Activated T-cell treated with anti-CD3 and anti-CD28 coated beads, Interleukin-2, amount 50 U/mL, for 48 hours (primary cell): ENCODE measurements at places on chromosomes 6 and 20.

DNA sequence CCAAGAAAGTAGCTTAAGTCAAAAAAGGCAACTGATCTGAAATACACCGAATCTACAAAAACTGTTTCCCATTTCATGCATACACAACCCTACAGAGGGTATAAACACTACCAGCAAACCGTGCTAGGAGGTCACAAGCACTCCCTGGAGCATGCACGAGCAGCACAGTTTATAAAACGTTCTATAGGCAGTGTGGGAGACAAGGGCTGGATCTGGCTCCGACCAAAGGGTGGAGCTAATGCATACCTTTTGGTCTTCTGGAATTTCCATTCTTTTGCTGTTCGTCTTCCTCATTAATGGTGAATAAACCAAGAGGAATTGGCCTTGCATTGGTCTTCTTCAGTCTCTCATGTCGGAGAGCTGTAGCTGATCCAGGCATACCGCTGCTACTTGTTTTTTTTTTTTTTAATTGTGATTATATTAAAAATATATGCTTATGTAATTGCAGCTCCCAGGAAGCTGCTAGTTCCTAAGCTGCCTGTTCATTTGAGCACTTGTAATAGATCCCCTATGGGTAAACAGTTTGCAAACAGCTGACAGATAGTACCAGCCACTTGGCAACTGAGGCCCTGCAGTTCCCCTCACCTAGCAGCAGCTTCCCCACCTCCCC lies 24.5 kb downstream of the MAP7 start:
- DNase-seq, result no peak

DNA sequence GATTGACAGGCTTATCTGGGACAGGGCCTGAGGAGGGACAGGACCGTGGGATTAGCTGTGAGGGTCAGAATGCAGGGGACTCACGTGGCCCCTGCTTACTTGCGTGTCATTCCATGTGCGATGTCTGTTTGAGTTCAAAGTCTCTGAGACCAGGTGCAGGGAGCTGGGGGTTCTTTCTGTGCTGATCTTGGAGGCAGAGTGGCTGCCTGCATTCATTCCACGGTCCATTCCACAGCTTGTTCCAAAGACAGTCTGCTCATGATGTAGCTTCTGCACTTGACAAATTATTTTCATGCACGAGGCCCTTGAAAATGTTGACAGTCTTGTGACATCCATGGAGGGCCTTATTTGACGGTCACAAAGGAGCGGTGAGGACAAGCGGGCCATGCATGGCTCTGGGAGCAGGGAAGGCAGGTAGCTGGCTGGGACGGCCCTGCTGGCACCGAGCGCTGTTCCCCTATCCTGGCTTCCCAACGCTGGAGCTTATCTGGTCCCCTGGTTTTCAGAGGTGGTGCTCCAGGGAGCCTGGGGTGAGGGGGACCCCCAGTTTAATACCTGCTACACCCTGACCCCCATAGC lies 156.3 kb upstream of the RNF24 start:
- peak; percentile 27 for DNase-seq

- DNase-seq, result no peak
Observed at GRCh38 chr6:116543149-116543548, 2.3 kb downstream of the TRAPPC3L start.

DNA sequence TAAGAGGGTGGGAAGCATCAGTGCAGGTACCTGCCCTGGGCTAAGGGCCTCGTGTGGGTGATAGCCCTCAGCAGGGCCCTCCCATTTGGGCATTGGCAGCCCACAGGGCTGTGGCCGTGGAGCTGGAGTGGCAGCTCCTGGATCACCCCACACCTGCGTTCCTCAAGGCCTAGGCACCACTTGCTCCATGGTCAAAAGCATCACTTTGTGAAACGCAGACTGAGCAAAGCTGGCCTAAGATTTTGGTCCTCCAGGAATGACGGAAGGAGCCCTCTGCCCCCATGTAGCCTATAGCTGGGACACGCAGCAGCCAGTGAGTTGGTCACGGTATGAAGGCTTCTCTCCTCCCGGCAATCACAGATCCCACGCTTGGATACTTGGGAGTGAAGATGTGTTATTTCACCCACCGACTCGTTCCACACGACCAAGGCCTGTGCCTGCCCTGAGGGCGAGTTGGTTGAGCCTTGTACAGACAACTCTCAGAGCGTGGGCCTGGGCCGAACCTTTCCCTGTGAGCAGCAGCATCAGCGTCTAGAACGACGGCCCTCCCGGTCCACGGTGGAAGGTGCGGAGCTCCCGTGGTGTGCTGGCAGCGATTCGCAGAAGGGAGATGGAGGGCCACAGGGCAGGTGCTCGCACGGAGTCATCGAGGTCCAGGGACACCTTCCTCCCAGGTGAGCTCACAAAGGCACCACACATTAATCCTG lies 39.7 kb downstream of the THBS2 start:
- no peak for DNase-seq

DNA sequence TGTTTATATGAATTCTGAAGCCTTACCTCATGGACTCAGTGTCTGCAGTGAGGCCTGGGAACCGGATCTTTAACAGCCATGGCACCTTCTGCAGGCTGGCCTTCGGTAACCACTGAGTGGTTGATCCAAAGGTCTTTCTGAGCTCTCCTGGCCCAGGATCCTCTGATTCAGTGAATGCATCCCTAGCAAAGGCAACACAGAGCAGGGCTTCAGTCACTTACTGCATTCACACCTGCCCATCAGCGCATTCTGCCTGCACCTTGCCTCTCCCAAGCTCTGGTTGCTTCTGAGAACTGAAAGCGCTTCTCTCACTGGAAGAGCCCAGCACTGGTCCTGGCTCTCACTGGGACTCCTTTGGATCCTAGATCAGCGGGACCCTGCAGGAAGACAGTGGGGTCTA lies 8.4 kb upstream of the CST9 start:
- DNase-seq, result no peak

DNA sequence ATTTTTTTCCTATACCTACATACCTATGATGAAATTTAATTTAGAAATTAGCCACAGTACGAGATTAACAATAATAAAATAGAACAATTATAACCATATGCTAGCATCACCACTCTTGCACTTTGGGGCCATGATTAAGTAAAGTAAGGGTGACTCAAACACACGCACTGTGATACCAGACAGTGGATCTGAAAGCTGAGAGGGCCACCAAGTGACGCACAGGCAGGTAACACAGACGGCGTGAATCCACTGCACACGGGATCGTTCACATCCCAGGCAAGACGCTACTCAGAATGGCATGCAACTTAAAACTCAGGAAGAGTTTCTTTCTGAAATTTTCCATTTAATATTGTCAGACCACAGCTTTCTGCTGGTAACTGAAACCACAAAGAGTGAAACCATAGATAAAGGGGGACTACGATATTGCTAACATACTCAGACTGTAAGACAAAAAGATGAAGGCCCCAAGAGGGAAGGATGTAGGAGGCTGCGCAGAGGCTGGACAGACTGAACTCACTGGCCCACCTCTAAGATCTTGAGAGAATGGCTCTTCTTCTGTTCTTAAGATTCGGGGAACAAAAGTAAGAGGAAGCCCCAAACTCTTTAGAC lies 17.9 kb downstream of the RRBP1 start:
- no peak for DNase-seq

- no peak for DNase-seq
Observed at GRCh38 chr6:79223611-79224404, 10.7 kb downstream of the HMGN3 start.

DNA sequence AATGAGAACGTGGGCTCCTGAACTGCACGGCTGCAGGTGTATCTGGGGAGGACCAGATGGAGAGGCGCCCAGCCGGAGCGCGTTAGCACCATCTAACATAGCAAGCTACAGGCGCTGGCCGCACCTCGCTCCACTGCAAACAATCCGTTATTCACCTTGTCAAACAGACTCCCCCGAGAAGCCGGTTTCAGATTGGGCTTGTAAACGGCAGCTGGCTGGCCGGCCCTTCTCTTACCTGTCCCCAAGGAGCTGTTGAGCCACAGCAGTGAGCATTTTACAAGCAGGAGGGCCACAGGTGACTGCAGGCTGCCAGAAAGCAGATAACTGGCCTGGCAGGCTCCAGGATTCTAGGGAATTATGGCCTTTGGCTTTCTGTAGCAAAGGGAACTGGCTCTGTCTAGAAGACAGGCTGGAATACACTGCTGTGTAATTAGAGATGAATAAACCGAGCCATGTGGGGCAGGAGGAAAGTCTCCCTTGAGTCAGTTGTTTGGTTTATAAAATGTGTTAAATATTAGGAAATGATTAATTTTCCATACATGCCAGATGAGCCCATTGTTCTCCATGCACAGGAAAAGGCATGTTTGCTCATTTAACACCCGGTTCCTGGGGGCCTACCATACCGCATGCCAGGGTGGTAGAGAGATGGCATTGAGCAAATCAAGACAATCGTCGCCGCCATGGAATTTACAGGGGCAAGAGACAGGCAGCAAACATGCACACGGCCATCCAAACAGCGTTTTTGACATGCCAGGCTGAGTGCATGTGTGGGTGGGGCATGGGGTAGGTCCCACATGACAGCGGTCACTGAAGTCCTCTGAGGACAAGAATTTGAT lies 159.3 kb downstream of the NFATC2 start:
- DNase-seq, result no peak

GRCh38 chr20:6439737-6440442 lies 317.1 kb upstream of the FERMT1 start:
- DNase-seq, result no peak

- no peak for DNase-seq
Observed at GRCh38 chr20:25050501-25051350, 7.2 kb downstream of the ACSS1 start.

DNA sequence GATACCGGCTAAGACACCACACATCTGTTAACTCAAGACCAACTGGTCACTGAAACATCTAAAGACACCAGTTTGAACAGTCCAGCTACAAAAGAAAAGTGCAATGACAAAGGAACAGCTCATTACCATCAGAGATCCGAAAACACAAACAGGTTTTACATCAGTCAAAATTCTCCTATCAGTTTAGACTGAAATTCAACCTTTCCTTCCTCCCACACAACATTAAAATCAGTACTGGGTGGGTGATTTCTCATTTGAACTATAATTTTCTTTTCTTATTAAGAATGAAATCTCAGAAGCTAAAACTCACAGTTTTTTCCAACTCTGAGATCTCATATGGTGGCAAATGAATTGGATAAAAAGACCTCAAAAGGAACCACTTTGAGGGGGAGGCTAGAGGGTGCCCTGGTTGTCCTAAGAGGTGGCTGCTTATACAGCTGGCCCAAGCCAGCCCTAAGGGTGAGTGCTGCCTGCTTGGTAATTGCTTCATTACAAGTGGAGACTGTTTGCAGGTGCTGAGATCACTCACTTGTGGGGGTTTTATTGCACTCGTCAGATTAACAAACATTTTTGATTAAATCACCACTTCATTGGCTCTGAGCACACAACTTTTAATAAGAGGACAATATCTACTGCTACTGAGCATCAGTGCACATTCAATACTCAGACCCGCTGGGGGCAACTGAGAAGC lies 4.3 kb downstream of the CCDC167 start:
- DNase-seq, result peak; percentile 69
